Dermis blood vessel endothelial cell (primary cell): ENCODE measurements at places on chromosomes 4 and X. TPM values are rescaled to one million over a fixed set of nuclear protein-coding genes. Genes with fewer than 3 reads are reported as not detected.

SSX2 gene
- total RNA-seq, result not detected in 2 replicates

GPR50 gene
- total RNA-seq, result not detected in 2 replicates

NLGN4X gene
- 0.34 and 0.98 TPM in 2 replicates for total RNA-seq

WDR17 gene
- total RNA-seq, result 0.19 and 0.51 TPM in 2 replicates

STBD1 gene
- 1.0 and 1.3 TPM in 2 replicates for total RNA-seq

GAGE12H gene
- not detected in 2 replicates for total RNA-seq

LRIT3 gene
- total RNA-seq, result 0.05 and 0.17 TPM in 2 replicates

PAGE2B gene
- not detected in 2 replicates for total RNA-seq

PDLIM3 gene
- 41.0 and 113 TPM in 2 replicates for total RNA-seq

LDB2 gene
- total RNA-seq, result 220 and 258 TPM in 2 replicates

FAM236A gene
- not detected in 2 replicates for total RNA-seq

PPAT gene
- total RNA-seq, result 16.8 and 18.3 TPM in 2 replicates

CHM gene
- 22.1 and 24.2 TPM in 2 replicates for total RNA-seq

CLGN gene
- 0.34 and 0.51 TPM in 2 replicates for total RNA-seq

IL2 gene
- total RNA-seq, result not detected in 2 replicates

NAA11 gene
- total RNA-seq, result not detected in 2 replicates

CHIC1 gene
- 11.9 and 13.2 TPM in 2 replicates for total RNA-seq

CDKL2 gene
- 0.14 and 0.34 TPM in 2 replicates for total RNA-seq

ARHGAP36 gene
- total RNA-seq, result not detected in 2 replicates

PAGE2 gene
- total RNA-seq, result not detected in 2 replicates

AREG gene
- 0.19 and 0.34 TPM in 2 replicates for total RNA-seq

MAGEA9B gene
- total RNA-seq, result not detected in 2 replicates

HERC5 gene
- 6.7 and 9.7 TPM in 2 replicates for total RNA-seq

AVPR2 gene
- 4.7 and 6.3 TPM in 2 replicates for total RNA-seq

MAGEA8 gene
- total RNA-seq, result not detected in 2 replicates

USP26 gene
- total RNA-seq, result not detected in 2 replicates

CTAG1B gene
- total RNA-seq, result not detected in 2 replicates

LIMCH1 gene
- 44.5 and 53.8 TPM in 2 replicates for total RNA-seq

PDE6B gene
- 7.3 and 7.5 TPM in 2 replicates for total RNA-seq

UGT2B7 gene
- total RNA-seq, result 0.09 and 0.34 TPM in 2 replicates

PLAC1 gene
- not detected in 2 replicates for total RNA-seq

CACNA1F gene
- total RNA-seq, result under 0.01 and 0.05 TPM in 2 replicates

RAB40A gene
- 0.05 TPM in 1 of 2 replicates, not detected in the other for total RNA-seq

NEUROG2 gene
- not detected in 2 replicates for total RNA-seq

METTL14 gene
- total RNA-seq, result 54.4 and 63.8 TPM in 2 replicates

RAB40AL gene
- total RNA-seq, result 0.14 TPM in 1 of 2 replicates, not detected in the other

ADAM29 gene
- not detected in 2 replicates for total RNA-seq

SMIM31 gene
- total RNA-seq, result not detected in 2 replicates

USP17L20 gene
- total RNA-seq, result not detected in 2 replicates

GC gene
- 0.05 TPM in 1 of 2 replicates, not detected in the other for total RNA-seq

XK gene
- 0.05 TPM in 1 of 2 replicates, not detected in the other for total RNA-seq

CA5B gene
- total RNA-seq, result 1.5 and 2.7 TPM in 2 replicates

NLRP2B gene
- total RNA-seq, result under 0.01 and 0.14 TPM in 2 replicates

ZFP92 gene
- 0.51 and 0.70 TPM in 2 replicates for total RNA-seq

GAGE12E gene
- total RNA-seq, result not detected in 2 replicates

GRID2 gene
- total RNA-seq, result not detected in 2 replicates

OPHN1 gene
- 8.7 and 11.7 TPM in 2 replicates for total RNA-seq
